ENCODE measurements at places on chromosomes 1 and 21.

GRCh38 chr1:93331412-93331811 is 14.3 kb upstream of the DR1 start:
- DNase-seq, result no peak

- DNase-seq, result peak; percentile 79
These were observed 79.0 kb downstream of the RAVER2 start for GRCh38 chr1:64823691-64824476.

GRCh38 chr1:18641005-18641941 is 10.6 kb downstream of the PAX7 start:
- no peak for DNase-seq

DNA sequence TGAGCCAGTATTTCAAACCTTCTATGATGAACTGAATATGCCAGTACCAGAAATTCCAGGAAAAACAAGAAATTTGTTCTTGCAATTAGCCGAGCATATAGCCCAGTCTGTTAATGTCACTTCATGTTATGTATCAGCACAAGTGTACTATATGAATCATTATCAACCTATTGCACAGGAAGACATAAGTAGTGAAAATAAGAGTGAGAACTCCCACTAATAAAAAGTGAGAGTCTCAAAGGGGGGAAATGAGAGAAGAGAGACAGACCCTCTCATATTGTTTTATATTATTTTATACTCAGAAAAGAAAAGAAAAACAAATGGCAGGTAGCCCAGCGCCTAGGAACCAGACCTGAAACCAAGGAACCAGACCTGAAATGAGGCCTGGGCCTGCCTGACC is 16.2 kb downstream of the JMJD4 start:
- DNase-seq, result no peak

Data from T47D (cell line).